ENCODE measurements at places on chromosomes 4 and X.

DNA sequence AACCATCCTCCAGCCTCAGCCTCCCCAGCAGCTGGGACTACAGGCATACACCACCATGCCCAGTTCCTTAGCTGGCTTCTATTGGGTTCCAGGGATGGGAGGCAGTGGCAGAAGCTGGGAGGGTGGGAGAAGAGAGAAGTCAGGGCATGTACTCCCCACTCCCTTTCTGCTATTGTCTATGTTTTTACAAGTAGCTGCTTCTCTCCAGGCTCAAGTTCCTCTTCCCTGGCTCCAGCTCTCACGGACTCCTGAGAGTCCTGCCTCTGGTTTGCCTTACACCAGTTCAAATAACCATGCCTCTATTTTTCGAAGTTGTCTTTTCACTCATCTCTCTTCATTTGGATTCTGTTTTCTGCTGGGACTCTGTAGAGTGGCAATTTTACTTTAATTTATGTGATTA, 2.9 kb downstream of the TBC1D9 start:
- DNase-seq = no peak

GRCh38 chr4:16550531-16550930, 324.3 kb upstream of the TAPT1 start:
- no peak for DNase-seq

DNA sequence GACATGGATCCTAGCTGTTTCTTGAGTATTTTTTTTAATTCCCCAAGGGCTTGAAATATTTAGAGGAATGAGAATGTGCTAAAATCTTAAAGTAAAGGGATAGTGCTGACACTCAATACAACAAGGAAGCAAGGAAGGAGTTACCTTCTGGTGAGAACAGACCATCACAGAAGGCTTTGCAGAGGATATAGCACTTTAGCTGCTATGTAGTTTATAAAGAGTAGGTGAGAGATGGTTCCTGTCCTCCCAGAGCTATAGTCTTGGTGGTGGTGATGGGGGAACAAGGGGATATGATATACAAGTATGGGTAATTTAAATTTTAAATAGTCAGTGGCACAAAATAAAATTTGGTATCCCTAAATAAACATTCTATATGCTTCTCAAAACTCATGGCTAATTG, 47.6 kb downstream of the MTHFD2L start:
- DNase-seq = no peak

DNA sequence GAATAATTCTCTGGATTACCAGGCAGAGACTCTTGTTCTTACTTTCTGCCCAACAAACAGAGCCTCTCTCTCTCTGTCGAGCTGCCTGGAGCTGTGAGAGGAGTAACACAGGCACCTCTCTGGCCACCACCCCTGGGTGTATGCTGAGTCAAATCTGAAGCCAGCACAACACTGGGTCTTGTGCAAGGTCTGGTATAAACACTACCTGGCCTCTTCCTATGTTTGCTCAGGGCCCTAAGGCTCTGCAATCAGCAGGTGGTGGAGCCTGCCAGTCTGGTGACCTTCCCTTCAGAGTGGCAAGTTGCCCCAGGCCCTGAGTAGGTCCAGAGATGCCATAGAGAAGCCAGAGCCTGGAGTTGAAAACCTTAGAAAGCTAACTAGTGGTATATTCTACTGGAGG, 139.9 kb downstream of the CPXCR1 start:
- no peak for DNase-seq

GRCh38 chrX:155673338-155673737, 60.6 kb upstream of the TMLHE start:
- DNase-seq = no peak

GRCh38 chr4:180665994-180666824, 1577.0 kb upstream of the TENM3 start:
- DNase-seq = no peak

DNA sequence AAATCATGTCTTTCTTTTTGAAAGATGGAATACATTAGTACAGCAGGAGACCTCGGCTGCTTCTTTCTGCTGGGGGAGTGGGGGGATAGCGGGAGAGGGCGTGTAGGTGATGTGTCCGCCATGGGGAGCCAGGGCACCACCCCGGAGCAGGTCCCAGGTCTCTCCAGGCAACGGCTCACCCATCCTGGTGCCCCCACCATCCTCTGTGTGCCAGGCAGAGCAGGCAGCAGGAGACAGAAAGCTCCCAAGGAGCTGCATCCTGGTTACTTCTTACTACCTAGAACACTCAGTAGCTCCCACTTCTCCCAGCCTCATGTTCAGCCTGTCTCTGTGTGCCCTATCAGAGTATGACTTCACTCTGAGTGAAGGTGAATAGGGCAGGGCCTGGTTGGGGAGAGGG, 23.6 kb downstream of the TNIP2 start:
- DNase-seq = no peak

- no peak for DNase-seq
These were observed 8.6 kb downstream of the PJA1 start for GRCh38 chrX:69156638-69157037.

- DNase-seq = no peak
These were observed 1429.2 kb upstream of the AGA start for GRCh38 chr4:178871476-178871875.
